Smooth muscle cell of the brain vasculature (primary cell): ENCODE measurements at places on chromosomes 5 and 9.

- DNase-seq, result no peak
Observed at GRCh38 chr9:135997090-135998015, 36.2 kb upstream of the UBAC1 start.

GRCh38 chr9:33099754-33100153 lies 23.3 kb upstream of the SMU1 start:
- DNase-seq, result no peak

- DNase-seq, result no peak
Observed at GRCh38 chr9:92671323-92671722, 1.4 kb upstream of the IPPK start.

DNA sequence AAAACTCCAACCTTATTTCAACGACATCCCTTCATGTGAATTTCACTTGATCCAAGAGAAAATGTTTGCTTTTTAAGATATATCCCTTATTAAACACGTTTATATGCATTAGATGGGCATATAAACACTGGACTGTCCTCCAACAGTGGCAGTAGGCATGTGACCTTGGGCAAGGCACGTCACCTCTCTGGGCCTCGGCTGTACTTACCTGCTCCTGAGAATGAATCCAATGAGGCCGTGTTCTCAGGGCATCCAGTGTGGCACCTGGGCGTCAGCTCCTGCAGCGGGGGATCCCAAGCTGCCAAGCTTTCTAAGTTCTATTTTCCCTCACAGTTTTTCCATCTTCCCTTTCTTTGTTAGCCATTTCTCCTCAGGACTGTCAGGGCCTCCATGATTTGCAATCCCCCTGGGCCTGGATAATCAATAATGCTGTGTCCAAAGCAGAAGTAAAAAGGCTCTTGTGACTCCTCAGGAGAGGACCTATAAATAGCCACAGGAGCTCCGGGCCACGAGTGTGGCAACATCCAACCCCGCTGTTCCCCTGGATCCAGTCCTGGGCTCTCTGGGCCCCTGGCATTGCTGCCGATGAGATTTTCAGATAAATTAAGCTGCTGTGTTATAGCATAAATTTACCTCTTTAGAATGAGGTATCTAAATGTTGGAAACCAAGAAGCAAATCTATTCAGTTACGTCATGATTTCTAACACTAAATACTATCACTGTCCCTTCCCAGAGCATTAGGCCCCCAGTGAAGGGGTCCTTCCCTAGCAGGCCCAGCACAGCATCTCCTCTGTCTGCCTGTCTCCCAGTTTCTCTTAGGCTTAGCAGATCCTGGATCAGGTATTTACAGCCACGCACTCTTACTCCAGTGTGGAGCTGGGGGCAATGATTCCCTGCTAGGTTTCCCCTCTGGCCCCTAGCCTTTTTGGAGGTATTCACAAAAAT lies 76.8 kb downstream of the PTPN3 start:
- no peak for DNase-seq

DNA sequence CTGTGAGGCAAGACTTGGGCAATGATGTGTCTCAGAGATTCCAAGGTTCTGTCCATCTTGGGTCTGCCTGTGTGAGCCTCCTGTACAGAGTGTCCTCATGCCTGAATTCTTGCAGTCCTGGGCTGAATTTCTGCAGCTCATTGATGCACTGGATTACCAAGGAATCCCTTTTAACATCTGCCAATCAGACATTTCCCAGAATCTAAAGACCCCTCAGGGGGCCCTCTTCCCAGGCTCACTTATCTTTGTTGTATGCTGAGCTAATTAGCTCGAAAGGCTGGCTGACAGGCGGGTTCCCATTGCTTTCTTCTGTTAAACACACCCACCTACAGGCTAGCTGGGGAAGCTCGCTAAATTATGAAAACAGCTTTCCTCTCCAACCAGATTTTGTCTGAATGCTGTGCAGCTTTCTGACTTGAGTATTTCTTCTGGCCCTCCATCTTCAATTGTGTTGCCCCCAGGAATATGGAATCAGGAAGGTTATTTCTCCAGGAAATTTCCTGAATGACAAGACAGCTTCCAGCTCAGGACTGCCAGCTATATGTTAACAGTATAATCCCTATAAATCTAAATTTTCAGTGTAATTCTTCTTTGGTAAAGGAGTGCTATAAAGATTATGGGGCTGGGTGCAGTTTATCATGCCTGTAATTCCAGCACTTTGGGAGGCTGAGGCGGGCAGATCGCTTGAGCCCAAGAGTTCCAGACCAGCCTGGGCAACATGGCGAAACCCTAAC lies at the start of gene LIX1:
TSS of gene LIX1 (minus strand) at position 91 of the 734 bp plus-strand sequence. CDS start at position 56, 35 bp downstream.
- no peak for DNase-seq

DNA sequence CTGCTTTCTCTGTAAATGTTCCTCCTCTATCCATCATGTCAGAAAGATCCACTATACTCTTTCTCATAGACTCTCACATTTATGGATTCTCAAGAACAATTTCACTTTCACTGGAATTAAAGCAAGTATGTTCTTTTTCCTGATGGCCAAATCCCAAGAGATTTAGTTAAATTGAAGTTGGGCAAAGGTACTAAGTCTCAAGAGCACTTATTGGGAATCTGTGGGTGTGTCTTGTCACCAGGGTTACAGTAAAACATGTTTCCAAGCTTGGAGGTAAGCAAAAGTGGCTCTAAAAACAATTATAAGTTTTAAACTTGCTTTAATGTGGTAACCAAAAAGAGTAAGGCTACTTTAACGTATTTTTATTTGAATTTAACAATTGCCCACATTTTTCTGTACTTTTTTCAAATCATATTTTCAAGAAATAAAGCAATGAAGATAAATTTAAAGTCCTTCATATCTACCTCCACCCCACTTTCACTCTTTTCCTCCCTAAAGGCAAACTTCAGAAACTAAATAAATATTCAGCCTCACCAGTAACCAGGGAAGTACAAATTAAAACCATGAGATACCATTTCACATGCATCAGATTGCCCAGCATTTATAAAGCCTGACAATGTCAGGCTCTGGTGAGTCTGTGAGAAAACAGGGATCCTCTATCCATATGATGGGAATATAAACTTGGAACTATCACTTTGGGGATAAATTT lies 387.4 kb downstream of the CETN3 start:
- DNase-seq, result no peak

- DNase-seq, result no peak
Observed at GRCh38 chr5:10800852-10801251, 39.8 kb upstream of the DAP start.

- peak; percentile 54 for DNase-seq
Observed at GRCh38 chr9:81032030-81032572, 657.2 kb downstream of the TLE1 start.

GRCh38 chr9:96515621-96516470 lies 65.9 kb downstream of the HABP4 start:
- no peak for DNase-seq

DNA sequence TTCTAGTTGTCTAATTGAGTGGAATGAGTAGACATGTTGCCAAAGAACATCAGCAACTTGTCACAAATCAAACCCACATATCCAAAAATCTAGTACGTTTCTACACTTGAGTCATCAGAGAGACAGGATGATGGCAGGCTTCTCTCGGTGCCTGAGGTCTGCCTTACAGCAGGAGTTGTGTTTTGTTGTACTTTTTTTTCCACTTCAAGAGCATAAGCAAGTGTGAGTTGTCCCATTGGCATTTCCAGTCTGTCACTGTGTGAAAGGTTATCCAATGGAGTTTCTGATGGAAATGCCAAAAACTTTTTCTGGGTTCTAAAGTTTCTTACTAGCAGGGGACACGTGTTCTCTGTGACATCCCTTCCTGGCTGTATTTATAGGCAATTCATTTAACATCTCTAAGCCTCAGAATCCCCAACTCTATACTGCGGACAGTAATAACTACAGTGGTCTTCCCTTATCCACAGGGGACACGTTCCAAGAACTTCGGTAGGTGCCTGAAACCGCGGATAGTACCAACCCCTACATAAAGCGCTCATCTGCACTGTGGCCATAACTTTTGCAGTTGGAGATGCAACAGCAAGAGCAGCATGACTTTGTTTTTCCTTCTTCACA lies 246.5 kb downstream of the SYK start:
- DNase-seq, result no peak

- DNase-seq, result peak; percentile 24
Observed at GRCh38 chr5:64811050-64811640, 42.4 kb downstream of the CWC27 start.

DNA sequence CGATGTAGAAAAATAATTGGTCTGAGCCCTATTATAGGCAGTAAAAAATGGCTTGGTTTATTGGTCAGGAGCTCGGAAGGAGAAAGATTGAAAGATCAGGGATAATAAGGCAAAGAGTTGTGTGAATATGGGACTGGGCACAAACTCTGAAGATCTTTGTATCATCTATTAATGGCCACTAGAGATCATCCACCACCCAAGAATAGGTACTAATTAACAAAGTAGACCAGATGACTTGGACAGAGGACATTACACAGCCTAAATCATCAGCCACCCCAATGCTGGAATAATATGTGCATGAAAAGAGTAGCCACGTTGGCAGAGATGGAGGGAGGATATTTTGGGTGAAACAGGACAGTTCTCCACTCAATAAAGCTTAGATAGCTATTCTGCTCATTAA lies 364.1 kb downstream of the EFNA5 start:
- DNase-seq, result no peak

- no peak for DNase-seq
Observed at GRCh38 chr5:156815988-156816599, 34.0 kb upstream of the PPP1R2B start.

- DNase-seq, result no peak
Observed at GRCh38 chr9:18058564-18059442, 415.1 kb upstream of the ADAMTSL1 start.

GRCh38 chr5:73499187-73499586 lies 945 bp downstream of the BTF3 start:
- no peak for DNase-seq

GRCh38 chr9:131762356-131762932 lies 22.6 kb upstream of the RAPGEF1 start:
- no peak for DNase-seq

- DNase-seq, result no peak
Observed at GRCh38 chr5:158060212-158060611, 201.3 kb upstream of the CLINT1 start.

DNA sequence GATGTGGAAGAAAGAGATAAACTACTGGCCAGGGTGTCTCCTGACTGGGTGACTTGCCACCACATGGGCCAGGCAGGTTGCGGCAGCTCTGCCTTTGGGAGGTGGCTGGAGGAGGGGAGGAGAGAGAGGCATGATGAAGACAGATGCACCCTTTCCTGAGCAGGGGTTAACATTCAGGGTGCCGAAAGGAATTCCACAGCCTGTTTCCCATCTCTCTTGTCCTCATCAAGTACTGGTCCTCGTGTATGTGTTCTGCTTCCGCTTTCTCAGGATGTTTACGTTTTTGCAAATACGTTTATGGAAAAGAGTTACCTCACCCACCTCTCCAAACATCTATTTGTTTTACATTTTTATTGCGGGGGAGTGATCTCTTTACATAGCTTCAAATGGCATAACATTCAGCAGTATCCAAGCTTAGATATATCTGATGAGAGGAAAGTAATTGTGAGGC lies 73.4 kb downstream of the C9orf85 start:
- DNase-seq, result no peak

- no peak for DNase-seq
Observed at GRCh38 chr5:96809921-96810320, 2.2 kb upstream of the ERAP1 start.

- no peak for DNase-seq
Observed at GRCh38 chr9:87372356-87372851, 125.3 kb upstream of the DAPK1 start.

DNA sequence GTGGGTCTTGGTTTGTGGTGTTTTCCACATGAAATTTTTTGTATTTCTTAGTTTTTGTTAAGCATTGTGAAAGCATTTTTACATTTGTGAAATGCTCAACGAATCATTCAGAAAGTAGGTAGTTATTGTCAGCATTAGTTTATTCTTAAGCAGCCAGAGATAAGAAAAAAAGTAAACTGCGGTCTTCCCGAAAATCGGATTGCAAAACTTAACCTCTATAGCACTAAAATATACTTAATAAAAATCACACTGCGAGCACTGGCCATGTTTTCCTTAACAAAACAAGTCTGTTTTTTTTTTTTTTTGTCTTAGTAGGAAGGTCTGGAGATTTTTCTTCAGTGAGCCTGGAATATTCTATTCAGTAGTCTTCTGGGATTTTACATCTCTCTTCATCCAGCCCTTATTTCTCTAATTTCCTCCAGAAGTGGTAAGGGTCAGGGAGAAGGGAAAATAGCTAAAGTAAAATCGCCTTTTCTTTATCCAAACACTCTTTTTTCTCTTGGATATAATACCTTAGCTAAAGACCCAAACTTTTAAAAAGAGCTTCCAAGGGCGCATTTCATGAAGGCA lies 289.9 kb downstream of the DMAC1 start:
- no peak for DNase-seq

- DNase-seq, result no peak
Observed at GRCh38 chr5:980966-981365, 27.6 kb upstream of the NKD2 start.

GRCh38 chr9:86792136-86792535 lies 155.2 kb downstream of the GAS1 start:
- no peak for DNase-seq

GRCh38 chr5:123359454-123360200 lies 63.6 kb downstream of the CEP120 start:
- DNase-seq, result no peak

DNA sequence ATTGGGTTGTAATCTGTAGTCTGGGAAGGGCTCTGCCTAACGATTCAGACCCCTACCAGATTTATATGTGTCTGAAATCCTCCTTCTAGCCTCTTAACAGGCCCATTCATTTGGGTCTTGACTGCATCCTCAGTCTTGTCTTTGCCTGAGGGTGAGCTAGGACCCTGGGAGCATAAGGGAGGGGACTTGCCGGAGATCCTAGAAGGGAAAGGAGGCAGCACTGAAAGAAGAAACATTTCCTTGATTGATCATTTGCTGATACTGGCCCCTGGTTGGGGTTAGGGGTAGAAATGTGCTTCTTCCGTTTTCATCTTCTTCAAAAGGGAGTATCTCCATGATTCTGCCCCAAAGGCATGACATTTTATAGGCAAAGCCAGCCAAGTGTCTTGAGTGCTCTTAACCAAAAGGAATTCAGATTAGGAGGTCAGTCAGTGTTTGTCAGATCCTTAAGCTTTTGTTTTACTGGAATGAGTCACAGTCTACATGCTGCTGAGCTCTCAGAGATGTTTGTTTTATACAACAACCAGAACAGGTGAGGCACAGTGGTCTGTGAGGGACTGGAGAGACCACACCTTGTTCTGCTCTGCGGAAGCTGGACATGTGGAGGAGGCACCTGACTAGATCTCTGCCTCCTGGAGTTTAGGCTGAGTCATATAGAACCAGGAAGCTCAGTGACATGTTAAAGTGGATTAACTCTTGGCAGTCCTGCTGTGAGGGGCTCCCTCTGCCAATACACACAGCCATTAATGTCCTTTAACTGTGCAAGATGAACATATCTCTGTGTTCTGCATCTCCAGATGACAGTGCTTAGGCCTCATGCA lies 37.7 kb downstream of the PCDHAC2 start:
- DNase-seq, result no peak
